ENCODE measurements at places on chromosomes 5 and 9.

GRCh38 chr9:3993773-3994172 lies 306.1 kb downstream of the GLIS3 start:
- no peak for DNase-seq

GRCh38 chr9:136763649-136764035 lies 676 bp downstream of the LCN15 start:
- DNase-seq = no peak

DNA sequence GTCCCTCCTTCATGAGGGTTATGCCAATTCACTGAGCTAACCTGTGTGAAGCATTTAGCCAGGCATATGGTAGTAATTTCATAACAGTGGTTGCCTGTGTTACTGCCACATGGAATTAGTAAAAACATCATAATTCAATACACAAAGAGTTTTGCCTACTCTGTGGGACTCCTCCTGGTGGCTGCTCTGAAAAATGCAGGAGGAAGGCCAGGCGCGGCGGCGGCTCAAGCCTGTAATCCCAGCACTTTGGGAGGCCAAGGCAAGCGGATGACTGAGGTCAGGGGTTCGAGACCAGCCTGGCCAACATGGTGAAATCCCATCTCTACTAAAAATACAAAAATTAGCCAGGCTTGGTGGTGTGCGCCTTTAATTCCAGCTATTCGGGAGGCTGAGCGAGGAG lies 547.3 kb downstream of the CDK5RAP2 start:
- DNase-seq = peak; percentile 2

GRCh38 chr5:92283521-92283920 lies 900.4 kb upstream of the ARRDC3 start:
- DNase-seq = no peak

GRCh38 chr5:98168871-98169270 lies 604.6 kb upstream of the RGMB start:
- no peak for DNase-seq

Data from GM04504 (cell line).